COR-L47 (cell line): ENCODE measurements at places on chromosomes 2 and 18.

- no peak for DNase-seq
Measured at GRCh38 chr2:112160283-112161250, 22.4 kb downstream of the FBLN7 start.

GRCh38 chr18:9965711-9966624, 52.2 kb downstream of the VAPA start:
- DNase-seq, result no peak

DNA sequence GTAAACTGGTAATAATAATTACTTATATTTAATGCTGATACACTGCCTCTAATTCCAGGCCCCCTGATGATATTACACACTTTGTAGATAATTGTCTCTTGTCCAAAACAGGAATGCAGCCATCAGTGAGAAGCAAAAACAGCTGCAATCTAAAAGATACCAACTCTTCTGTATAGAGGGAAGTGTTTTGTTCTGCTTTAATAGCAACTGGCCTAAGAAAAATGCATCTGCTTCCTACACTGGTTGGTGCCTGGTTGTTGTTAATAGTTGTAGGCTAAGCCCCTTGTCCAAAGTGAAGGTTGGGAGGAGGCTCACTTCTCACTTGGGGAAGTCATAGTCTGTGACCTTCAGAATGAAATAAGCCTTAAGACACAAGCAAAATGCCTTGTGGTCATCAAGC, 332.0 kb downstream of the ZNF521 start:
- DNase-seq, result no peak

- no peak for DNase-seq
Measured at GRCh38 chr2:181738074-181738473, 57.8 kb upstream of the NEUROD1 start.

GRCh38 chr2:64609227-64609941, 44.3 kb downstream of the SERTAD2 start:
- DNase-seq, result no peak

- DNase-seq, result no peak
Measured at GRCh38 chr18:2651981-2652380, 3.5 kb upstream of the SMCHD1 start.

DNA sequence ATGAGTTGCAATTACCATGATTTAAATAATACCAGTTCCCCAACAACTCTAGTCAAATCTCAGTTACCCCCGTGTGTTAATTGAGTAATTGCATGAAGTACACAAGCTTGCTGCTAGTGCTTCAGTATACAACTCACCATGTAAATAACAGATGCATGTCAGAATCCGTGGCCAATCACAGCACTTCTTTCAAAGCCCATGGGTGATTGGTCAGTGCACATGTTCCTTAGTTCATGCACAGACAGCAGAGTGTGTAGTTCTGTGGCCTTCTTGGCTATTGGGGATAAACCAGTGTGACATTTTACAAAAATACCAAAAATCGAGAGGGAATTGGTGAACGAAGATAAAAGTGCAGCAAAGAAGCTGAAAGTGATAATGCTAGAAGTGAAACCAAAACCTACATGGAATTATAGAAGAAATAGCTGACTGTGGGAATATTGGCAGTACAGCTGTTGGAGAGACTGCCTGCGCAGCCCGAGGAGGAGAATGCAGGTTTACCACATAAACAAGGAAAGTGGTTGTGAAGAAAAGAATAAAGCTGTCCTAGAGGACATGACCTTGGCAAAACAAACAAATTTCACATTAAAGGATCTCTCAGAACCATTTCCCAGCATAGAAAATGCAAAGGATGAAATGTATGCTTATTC, 59.4 kb downstream of the NEDD4L start:
- no peak for DNase-seq

DNA sequence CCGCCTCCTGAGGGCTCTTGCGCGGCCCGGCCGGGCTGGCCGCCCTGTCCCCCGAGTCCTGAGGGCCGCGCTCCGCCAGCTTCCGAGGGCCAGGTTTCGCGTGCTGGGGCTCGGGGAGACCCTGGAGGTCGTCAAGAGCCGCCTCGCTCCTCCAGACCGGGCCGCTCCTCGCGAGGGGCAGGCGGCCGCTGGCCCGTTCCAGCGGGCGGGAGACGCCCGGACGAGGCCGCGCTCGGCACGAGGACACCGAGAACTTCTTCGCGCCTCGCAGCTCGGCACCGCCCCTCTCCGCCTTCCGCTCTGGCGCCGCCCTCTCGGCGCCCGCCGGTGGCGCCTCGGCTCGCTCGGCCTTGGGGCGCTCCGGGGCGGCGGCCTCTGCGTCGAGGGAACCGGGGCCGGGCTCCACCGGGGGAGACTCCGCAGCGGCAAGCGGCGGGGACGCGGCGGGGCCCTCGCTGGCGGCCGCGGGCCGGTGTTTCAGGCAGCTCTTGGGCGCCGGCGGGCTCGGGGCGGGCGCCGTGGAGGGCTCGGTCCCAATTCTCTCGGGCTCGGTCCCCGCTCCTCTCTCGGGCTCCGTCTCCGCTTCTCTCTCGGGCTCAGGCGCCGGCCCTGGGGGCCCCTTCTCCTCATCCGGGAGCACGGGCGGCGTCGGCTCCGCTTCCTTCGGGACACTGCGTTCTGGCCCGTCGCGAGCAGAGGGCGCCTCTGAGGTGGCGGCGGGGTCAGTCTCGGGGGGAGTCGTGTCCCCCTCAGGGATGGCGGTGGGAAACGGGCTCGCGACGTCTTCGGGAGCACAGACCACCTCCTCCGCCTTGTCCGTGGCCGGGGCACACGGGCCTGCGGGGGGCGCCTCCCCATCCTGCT, 91.6 kb upstream of the MGAT4A start:
- no peak for DNase-seq

- peak; percentile 61 for DNase-seq
Measured at GRCh38 chr2:341017-341542, 53.2 kb upstream of the ALKAL2 start.

GRCh38 chr2:85867556-85868292, 21.1 kb downstream of the ST3GAL5 start:
- DNase-seq, result no peak

DNA sequence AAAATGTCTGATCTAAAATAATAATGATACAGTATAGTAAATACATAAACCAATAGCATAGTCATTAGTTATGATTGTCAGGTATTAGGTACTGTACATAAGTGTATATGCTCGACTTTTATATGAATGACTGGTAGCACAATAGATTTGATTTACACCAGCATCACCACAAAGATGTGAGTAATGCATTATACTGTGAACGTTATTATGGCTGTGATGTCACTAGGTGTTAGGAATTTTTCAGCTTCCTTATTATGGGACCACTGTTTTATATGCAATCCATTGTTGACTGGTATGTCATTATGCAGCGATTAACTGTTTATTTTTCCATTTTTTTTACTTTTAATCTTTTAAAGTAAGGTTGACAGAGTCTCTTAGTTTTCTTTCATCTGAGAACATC, 23.7 kb downstream of the ATP9B start:
- no peak for DNase-seq

GRCh38 chr18:10032331-10033015, 118.7 kb downstream of the VAPA start:
- no peak for DNase-seq

DNA sequence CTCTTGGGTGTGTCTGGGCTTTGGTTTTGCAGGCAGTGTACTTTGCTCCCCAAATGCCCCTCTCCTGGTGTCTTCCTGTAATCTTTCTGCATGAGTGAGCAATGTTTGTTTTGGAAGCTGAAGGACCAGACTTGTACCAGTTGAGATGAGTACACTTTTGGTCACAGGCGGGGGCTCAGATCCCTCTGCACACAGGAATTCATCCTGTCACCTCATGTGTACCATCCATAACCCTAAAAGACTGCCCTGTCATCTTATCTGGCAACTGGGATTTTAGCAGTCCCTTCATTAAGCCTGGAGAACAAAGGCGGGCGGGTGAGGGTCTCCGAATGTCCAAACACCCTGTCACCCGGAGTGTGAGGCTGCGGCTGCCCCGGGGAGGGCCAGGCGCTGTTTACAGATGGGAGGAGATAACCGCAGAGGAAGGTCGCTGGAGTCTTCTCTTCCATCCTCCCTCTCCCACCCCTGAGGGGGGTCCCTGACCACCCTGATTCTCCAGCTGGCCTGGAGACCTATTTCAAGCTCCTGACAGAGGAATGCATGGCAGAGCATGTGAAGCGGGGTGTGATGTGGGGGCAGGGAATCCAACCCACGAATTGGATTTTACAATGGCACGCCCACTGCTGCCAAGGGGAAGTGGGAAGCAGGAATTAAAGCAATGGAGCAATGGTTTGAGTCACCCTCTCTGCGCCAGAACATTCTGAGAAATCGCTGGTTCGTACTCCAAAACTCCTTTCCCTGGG, 158.2 kb upstream of the MYCN start:
- DNase-seq, result no peak

GRCh38 chr2:161651547-161651946, 27.3 kb downstream of the SLC4A10 start:
- no peak for DNase-seq

DNA sequence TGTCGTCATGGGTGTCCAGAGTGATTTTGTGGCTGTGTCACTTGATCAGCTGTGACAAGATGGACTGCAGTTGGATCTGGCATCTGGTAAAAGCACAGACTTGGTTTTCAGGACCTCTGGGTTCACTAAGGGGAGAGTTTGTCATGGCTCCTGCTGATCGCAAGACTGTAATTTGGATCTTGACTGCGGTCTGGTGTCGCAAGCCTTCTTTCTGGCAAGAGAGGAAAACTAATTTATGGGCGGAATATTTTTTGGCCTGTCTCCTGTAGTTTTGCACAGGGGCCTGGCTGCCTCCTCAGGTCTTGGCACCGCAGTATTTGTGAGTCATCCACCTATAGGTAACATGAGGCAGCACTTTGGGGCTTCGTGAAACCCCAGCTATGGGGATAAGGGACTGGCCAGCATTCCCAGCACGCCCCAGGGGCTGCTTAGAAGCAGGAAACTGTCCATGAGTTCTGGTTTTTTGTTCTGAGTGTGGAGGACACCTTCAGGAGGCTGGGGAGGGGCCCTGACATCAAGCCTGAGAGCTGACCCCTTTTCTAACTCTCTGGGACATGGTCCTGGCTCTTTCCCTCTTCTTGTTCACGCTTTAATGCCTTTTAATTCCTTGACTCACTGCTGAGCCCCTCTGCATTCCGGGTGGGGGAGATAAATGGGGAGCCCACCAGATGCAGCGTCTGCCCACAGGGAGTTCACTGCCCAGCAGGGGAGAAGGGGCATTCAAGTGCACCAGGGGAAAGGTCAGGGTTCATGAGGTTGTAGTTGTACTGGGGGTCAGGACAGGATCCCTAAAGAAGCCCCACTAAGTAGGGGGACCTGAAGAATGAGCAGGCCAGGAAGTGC, 12.2 kb downstream of the SH3BP4 start:
- DNase-seq, result no peak

- DNase-seq, result peak; percentile 50
Measured at GRCh38 chr2:176653479-176654443, 384.5 kb downstream of the MTX2 start.

DNA sequence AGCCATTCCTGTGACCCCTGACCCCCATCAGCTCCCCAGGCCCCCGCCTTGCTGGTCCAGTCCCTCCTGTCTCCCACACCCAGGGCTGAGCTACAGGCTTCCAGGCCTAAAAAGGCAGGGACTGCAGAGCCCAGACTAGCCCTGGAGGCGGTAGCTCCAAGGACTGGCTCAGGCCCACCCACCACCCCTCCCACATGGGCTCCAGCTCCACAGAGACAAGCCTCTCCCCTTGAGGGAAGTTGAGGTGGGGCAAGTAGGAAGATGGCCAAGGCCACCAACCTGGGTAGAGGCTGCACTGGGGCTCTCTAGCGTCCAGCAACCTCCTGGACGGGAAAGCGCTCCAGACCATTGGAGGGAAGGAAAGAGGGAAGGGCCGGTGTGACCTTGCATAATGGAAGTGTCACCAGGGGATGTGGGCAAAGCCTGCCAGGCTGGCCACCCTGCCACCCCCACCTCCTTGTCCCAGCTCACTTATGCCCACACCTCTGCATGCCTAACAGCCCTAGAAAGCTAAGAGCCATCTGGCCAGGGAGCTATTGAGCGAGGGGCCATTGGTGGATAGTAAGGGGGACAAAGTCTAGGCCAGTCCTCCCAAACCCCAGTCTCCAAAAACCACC, 63.1 kb downstream of the TNS1 start:
- DNase-seq, result no peak

DNA sequence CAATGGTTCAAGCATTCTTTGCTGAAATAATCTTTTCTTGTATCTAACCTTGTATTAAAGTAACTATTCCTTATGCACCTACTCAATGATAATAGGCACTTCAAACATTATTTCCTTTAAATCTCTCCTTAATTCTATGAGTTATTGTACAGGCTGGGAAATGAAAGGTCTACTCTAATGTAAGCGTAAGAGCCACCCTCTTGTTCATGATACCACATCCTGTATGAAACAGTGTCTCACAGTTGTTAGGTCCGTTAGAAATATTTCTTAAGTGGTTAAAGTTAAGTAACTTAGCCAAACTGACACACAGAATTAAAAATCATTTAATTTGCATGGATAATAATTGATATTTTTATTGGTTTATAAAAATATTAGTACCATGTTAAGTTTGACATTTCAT, 162.5 kb upstream of the RPRM start:
- no peak for DNase-seq

GRCh38 chr2:177275040-177275742, 10.7 kb upstream of the NFE2L2 start:
- DNase-seq, result no peak

DNA sequence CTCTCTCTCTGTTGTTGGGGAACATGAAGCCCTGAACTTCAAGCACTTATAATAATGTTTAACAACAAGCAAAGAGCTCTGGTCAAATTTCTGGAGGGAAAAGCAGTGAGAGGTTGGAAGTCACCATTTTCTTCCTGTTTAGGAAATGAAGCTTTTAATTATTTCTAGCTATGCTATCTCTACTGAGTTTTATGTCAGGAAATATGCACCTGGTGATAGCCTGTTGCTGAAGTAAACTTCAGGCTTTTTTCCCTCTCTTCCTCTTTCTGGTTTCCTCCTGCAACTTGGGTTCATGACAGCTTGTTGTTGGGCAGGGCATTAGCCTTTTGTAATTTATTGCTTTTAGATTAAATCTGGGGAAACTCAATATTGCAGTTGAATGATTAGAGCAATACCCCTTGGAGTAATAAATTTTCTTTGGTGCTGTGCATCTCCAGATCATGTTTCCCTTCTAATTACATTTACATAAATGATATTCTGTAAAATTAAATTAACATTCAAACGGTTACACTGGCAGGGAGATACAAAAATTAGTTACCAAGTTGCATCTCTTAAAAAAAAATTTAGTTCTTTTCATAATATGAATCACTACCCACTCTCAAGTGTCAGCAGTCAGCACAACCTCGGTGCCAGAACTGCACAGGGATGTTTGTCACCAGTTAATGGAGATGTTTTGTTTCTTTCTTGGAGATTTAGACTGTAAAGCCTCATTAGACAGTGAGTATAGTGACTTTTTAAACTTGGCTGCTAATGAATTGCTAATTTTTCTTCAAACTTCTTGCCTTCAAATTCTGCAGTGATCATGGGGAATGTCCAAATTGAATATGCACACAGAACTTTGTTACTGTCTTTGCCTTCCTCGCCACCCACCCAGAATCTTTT, 466.6 kb upstream of the ETAA1 start:
- DNase-seq, result no peak

GRCh38 chr2:158457826-158458616, 1.3 kb downstream of the PKP4 start:
- peak; percentile 62 for DNase-seq

- DNase-seq, result peak; percentile 60
Measured at GRCh38 chr2:43059183-43059897, 167.1 kb downstream of the ZFP36L2 start.

GRCh38 chr18:50659091-50660003, 99.5 kb downstream of the MAPK4 start:
- DNase-seq, result no peak
